RCC 7860 (cell line): ENCODE measurements at places on chromosomes 2 and 18.

GRCh38 chr2:44969936-44970335 lies 28.4 kb downstream of the SIX3 start:
- no peak for DNase-seq

- DNase-seq: no peak
These were observed 65.4 kb downstream of the EIF2AK3 start for GRCh38 chr2:88561646-88562388.

DNA sequence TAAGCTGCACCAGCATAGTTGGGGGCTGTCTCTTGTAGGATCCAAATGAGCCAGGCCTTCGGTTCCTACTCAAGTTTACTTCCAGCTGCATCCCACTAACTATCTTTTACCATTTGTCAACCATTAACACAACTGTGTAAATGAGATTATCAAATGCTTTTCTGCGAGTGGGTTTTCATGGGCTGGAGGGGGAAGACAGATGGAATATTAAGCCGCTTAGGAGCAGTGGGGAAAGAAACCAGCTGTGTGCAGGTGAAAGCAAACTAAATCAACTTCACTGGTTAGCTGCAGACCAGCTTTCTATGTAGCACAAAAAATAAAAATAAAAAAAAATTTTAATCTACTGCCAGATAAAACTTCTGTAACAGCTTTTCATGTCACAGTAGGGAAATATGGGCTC lies 307.3 kb upstream of the FBXO11 start:
- no peak for DNase-seq

GRCh38 chr18:57845605-57846074 lies 42.5 kb upstream of the ATP8B1 start:
- no peak for DNase-seq

DNA sequence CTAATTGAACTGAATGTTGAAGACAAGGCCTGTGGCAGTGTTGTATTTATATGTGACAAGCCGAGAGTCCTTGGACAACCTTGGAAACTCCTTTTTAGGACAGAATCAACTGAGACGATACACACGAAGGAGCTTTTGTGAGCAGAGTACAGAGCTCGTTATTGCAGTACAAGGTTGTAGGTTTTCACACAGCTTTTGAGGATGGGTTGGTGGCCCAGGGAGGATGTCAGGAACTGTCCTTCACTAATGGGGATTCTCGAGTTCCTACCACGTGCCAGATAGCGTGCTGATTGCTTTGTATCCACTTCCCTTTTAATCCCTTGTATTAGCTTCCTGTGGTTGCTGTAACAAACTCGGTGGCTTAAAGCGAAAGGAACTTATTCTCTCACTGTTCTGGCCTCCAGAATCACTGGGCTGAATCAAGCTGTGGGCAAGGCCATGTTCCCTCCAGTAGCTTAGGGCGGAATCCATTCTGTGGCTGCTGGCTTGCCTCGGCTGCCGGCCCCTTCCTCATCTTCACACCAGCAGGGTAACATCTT lies 20.2 kb downstream of the INPP4A start:
- no peak for DNase-seq

DNA sequence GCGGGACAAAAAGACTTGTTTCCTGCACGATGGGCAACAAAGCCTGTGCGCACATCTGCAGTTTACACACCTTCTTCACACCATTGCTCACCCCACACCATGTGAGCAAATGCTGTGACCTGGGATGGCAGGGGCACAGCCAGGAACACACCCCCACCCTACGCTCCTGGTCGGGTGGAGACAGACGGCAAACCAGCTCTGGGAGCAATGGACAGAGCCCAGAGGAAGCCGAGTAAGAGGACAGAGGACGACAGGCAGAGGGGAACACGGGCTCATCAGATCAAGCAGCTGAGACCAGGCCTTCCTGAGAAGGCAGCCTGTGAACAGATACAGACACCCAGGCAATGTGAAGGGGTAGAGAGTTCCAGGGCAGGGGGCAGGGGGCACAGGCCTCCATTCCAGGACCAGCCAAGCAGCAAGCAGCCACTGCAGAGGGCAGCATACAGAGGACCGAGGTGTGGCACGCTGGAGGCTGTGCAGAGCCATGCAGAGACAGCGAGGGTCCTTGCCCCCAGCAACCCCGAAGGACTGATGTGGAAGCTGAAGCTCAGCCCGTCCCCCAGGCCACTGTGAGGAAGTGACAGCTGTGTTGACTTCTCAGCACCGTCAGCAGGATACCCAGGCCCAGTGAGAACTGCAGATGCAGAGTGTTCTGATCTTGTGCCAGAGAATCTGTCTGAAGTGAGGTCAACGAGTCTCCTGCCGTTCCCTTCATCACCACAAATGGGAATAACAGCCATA lies 46.2 kb downstream of the PARD6G start:
- no peak for DNase-seq

- no peak for DNase-seq
These were observed 65.7 kb downstream of the TRABD2A start for GRCh38 chr2:84815146-84815545.

DNA sequence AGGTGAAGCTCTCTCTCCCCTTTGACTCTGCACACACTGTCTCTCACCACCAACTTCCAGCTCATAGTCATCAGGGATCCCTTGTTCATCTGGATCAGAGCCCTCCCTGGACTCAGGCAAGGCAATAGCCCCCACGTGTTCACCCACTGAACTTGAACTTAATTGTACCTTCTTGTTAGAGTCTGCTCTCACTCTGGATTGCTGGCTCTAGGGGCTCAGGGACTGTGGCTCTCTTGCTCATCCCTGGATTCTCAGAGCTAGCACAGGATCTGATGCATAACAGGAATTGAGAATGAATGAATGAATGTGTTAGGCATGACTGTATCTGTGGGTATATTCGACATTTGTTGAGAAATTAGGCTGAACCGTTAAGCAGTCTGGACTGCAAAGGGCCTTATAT lies 16.7 kb upstream of the ASAP2 start:
- DNase-seq: no peak

GRCh38 chr2:176648700-176649297 lies 379.6 kb downstream of the MTX2 start:
- DNase-seq: no peak

DNA sequence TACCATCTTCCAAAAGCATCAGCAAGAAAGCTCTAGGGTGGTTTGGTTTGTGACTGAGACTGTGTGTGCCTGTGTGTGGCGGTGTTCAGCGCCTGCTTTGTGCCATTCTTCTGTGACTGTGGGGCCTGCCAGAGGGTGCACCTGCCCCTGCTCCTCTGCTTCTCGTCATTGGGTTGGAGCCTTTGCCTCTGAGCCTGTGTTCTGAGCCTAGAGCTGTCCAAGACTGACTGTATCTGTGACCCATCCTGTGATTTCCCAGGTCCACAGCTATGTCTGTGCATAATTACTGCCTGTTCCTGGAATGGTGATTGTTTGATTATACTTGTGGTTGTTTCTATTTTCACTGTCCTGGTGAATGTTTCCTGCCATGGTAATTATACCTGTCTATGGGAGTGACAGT lies 57.1 kb upstream of the KLHL29 start:
- DNase-seq: no peak

- DNase-seq: no peak
These were observed 817 bp downstream of the DSC2 start for GRCh38 chr18:31101183-31102024.

- peak; percentile 29 for DNase-seq
These were observed 33.9 kb downstream of the RAB31 start for GRCh38 chr18:9741793-9742523.

DNA sequence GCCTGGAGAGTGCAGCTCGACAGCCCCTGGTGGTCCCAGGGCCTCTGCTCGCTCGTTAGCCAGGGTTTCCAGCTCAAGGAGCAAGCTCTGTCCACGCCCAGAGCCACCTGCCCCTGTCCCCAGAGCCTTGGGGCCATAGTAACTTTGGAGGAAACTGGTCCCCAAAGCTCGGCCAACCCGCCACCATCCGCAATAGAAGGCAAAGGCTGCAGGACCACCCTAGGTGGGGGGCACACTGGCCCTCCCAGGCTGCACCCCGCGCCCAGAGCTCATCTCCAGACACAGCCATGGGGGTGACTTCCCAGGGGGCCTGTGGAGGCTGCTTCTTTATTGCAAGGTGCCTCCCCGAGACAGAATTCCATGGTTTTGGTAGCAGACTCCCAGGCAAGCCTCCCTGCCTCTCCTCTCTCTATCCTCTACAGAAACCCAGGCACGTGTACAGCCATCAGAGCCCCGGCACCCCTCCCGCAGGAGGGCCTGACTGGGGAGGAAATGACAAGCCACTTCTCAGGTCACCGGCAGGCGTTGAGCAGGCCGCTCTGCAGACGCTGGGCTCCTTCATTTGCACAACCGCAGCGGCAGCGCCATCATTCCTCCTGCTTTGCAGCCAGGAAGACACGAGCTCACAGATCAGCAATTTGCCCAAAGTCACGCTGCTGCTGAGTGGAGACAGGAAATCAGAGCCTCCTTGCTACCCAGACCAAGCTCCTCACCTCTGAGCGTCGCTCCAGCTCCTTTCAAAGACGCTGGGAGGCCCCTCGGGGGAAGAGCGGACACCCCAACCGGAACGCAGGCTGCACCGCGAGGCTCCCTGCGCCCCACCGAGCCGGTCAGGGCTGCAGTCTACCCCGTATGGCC lies 80.2 kb downstream of the NDUFA10 start:
- no peak for DNase-seq

- DNase-seq: peak; percentile 70
These were observed 451.4 kb downstream of the TNS1 start for GRCh38 chr2:217551252-217551899.

DNA sequence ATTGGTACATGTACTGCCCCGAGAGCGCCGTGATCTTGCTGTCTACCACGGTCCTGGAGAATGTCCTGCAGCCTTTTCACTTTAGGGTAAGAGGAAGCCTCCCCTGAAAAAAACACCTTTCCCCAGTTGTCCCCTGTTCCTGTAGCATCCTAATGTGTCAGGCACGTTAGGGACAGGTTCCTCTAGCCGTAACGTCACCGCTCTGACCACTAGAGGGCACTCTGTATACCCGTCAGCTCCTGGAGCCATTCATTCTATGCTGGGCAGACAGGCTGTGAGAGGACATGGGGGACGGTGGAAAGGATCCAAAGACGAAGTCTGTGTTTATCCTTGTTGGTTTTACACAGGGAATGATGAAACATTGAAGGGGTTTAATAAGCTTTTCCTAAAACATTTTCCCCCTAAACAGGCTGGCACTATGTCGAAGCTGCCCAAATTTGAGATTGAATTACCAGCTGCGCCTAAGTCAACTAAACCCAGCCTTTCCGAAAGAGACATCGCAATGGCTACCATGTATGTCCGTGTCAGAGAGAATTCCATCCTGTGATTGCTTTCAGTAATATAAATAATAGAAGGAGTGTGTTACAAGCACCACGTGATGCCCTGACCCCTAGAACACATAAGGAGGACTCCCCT lies 12.7 kb downstream of the RMC1 start:
- peak; percentile 65 for DNase-seq

DNA sequence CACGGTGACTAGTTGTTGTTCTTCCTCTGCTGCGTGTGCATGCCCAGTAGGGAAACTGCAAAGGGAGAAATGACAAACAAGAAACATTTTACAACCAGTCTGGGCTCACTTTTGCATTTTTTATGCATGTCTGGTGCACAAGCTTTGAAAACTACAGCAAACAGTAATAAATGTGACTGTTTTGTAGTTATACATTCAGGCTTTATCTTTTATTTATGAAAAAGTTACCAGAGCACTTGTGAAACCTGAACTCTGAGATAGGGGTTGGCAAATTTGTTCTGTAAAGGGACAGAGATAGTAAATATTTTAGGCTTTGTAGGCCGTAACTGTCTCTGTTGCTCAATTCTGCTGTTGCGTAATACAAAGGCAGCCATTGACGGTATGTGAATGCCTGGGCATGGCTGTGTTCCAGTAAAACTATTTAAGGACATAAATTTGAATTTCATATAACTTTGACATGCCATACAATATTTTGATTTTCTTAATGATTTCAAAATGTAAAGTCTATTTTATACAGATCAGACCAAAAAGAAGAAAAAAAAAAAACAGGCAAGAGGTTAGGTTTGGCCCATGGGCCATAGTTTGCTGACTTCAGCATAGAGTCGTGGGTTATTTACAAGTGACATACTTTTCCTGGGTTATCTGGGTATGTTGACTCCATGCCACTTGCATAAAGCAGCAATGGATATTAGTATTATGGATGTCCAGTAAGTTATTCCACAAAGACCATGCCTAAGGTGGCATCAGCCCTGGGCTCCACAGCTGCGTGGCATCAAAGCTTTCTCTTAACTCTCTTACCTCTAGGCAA lies 53.6 kb upstream of the EML6 start:
- DNase-seq: no peak

- peak; percentile 84 for DNase-seq
These were observed 5.2 kb downstream of the EML6 start for GRCh38 chr2:54728669-54729120.

GRCh38 chr18:39991696-39992265 lies 1963.3 kb upstream of the PIK3C3 start:
- no peak for DNase-seq

DNA sequence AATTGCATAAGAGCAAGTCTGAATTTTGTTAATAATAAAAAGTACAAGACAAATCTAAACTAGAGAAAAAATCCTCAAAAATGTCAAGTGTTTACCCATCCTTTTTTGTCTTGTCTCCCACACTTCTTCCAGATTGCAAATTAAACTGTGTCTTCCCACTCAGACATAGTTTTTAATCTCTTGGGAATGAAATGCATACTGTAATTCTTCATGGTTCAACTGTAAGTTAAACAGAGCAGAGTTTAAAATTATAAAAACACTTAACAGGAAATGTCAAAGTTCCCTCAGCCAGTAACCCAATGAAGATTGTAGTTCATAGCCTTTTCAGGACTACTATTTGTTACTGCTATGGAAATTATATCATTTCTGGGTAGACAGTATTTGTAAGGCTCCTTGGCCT lies 171.8 kb downstream of the UBE2E3 start:
- DNase-seq: no peak

- peak; percentile 89 for DNase-seq
These were observed 8.6 kb upstream of the ME2 start for GRCh38 chr18:50870138-50870845.

DNA sequence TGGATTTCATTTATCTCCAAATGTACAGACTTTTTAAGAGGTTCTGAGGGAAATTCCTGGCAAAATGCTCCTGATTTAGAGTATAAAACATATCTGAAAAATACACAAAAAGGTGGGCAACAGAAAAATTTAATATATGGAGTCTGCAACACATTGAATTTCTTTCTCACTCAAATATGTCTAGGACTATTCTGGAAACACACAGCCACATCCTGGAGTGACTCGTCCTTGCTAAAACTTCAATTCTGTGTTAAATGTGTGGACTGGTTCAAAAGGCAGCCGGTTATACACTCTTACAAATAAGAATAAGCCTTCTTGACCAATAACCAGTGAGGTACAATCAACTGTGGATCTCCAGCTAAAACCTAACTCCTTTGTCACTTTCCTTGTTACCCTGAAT lies 44.1 kb upstream of the RND3 start:
- no peak for DNase-seq
